ENCODE measurements at places on chromosomes 3 and 15. TPM values are rescaled to one million over a fixed set of nuclear protein-coding genes. Genes with fewer than 3 reads are reported as not detected.

Gene EOMES
- 1.9 TPM for polyA plus RNA-seq

Gene NTRK3
- not detected for polyA plus RNA-seq

Gene EPHB3
- 0.35 TPM for polyA plus RNA-seq

Gene THRB
- polyA plus RNA-seq = 0.05 TPM

Gene PRSS50
- polyA plus RNA-seq = not detected

Gene MRPS25
- 20.2 TPM for polyA plus RNA-seq

Gene RTP3
- polyA plus RNA-seq = not detected

Gene C3orf62
- 2.3 TPM for polyA plus RNA-seq

Gene RTP1
- polyA plus RNA-seq = not detected

Gene ALDH1A2
- polyA plus RNA-seq = not detected

Gene MNS1
- polyA plus RNA-seq = not detected

Gene KCNH8
- polyA plus RNA-seq = not detected

Gene CD200
- 2.5 TPM for polyA plus RNA-seq

Gene AADACL2
- polyA plus RNA-seq = not detected

Gene LARP6
- polyA plus RNA-seq = 0.10 TPM
